ENCODE measurements at places on chromosomes 1 and 21.
A peak's percentile ranks its signal among the peaks of the same experiment; 100 is the strongest.

- DNase-seq: no peak
Observed at GRCh38 chr1:226884966-226885820, 14.8 kb downstream of the PSEN2 start.

GRCh38 chr21:14876524-14876840, 188.3 kb downstream of the NRIP1 start:
- DNase-seq: no peak

DNA sequence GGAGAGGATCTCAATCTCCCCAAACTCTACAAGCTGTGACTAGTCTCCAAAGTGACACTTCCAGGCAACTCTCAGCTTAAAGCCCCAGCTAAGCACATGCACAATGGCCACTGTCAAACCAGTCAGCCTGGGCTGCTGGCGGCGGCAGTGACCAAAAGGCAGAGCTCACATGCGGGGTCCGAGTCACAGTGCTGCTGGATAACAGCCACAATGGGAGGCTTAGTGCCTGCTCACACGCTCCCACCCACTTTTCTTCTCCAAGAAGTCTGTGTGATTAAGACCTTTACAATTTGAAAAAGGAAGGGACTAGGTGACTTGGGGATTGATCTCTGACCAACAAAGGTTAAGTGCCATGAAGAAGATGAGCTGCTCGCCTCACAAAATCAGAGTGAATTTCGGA, 16.8 kb downstream of the RIPK4 start:
- DNase-seq: no peak

- DNase-seq: no peak
Observed at GRCh38 chr1:244964112-244964971, 100.0 kb upstream of the HNRNPU start.

- no peak for DNase-seq
Observed at GRCh38 chr1:96934282-96934681, 212.7 kb downstream of the PTBP2 start.

GRCh38 chr1:118190561-118190960, 5.5 kb upstream of the SPAG17 start:
- DNase-seq: no peak

DNA sequence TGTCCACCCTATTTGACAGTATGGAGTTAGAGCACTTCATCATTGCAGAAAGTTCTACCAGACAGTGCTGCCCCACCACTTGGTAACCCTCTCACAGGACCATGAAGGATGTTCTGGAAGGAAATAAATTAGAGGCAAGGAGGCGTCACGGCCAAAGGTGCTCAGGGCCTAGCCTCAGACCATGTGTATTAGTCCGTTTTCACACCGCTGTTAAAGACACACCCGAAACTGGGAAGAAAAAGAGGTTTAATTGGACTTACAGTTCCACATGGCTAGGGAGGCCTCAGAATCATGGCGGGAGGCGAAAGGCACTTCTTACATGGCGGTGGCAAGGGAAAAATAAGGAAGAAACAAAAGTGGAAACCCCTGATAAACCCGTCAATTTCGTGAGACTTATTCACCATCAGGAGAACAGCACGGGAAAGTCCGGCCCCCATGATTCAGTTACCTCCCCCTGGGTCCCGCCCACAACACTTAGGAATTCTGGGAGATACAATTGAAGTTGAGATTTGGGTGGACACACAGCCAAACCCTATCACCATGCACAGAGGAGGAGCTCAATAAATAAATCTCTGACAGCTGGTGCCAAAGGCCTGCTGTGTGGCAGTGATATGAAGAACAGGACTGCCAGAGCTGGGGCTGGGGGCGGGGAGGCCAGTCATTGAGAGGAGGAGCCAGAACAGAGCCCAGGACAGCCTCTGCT, 75.8 kb downstream of the FHAD1 start:
- no peak for DNase-seq

DNA sequence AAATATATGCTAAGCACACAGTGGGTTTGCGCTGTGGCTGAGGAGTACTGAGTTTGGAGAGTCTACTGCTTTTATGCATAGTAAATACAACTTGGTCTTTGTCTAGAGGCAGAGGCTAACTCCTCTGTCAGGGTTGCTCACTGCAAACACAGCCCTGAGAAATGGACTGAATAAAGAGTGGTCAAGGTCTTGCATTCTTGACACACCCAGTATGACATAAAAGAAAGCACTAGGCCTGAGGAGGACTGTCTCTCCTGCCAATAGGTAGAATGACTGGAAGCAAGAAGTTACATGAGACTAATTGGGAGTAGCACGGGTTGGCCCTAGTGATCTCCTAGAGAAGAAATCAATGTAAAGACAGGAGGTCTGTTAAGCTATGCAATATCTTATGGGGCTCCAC, 367.2 kb upstream of the B3GALT2 start:
- no peak for DNase-seq

DNA sequence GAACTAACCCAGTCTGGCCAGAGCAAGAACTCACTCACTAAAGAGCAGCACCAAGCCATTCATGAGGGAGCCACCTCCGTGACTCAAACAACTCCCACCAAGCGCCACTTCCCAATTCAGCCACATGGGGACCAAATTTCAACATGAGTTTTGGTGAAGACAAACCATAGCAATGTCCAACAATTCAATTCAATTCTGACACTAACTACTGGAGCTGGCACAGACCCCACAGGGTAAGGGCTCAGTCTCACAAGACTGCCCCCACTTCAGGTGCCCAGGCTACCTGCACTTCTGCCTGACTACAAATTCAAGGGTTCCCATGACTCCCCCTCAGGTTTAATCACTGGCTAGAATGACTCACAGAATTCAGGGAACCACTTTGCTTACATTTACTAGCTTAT, 48.8 kb upstream of the RAP1A start:
- peak; percentile 13 for DNase-seq

GRCh38 chr21:25708467-25709065, 26.1 kb downstream of the ATP5PF start:
- DNase-seq: no peak
